ENCODE measurements at places on chromosomes 12 and 14.
A peak's percentile ranks its signal among the peaks of the same experiment; 100 is the strongest.

DNA sequence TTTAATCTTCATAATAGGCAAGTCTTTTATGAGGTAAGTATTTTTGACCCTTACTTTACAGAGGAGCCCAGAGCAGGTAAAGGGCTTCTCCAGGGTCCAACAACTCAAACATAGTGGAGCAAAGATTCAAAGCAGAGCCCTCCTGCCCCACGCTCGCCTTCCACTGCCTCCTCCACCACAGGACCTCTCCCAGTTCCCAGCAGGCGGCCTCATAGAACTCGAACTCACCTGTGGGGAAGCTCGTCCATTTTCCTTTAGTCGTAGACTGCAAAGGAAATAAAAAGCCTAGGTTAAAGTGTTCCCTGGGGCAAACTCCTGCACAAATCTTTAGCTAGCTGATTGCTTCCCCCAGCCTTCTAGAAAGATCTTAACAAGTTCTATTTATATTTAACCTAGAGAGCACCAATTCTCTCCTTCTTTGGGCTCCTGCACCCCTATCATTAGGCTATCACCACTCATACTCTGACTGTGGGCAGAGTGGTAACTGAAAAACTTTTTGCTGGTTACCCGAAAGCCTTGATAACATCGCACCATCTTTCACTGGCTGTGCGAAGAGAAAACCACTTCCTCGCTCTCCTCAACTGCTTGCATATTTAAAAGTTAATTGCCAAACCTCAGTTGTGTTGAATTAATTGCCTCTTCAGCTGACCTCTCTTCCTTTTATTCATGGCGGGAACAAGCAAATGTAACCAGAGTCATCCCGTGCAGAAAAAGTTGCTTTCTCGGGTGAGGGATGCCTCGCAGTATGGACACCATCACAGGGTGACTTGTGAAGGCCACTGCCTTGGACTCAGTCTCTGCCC is 299.6 kb downstream of the DPF3 start:
- no peak for DNase-seq

DNA sequence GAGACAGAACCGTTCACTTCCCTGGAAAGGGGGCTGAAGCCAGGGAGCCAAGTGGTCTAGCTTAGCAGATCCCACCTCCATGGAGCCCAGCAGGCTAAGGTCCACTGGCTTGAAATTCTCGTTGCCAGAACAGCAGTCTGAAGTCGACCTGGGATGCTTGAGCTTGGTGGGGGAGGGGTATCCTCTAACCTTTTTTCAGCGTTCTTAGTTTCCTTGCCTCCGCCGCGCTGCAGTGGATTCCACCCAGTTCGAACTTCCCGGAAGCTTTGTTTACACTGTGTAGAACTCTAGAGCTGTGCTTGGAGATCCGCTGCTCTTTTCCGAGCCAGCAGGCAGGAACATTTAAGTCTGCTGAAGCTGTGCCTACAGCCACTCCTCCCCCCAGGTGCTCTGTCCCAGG is 45.2 kb upstream of the FKBP4 start:
- DNase-seq: no peak

DNA sequence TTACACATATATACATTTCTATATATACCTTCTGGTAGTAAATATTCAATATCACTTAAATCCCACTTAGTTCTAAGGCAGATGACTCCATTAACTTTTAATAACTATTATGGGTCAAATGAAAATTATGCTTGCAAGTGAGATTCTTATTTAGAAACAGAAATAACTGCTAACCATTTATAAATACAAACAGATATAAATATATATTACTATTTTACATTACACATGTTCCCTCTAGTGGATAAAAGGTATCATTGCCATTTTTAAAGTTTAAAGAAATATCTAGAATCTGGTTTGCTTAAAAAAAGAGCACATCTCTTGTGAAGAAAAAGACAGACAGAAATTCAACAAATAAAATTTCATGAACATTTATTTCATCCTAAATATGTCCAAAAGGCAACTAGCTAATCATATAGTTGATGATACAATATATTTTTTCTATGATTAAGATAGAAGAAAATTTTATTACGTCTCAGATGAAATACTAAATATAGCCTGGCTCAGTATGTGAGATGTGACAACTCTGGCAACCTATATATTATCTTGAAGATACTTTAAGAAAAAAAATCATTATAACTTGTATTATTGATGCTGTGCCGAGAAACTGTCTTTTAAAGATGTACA is 11.7 kb upstream of the RAD51AP1 start:
- peak; percentile 20 for DNase-seq

DNA sequence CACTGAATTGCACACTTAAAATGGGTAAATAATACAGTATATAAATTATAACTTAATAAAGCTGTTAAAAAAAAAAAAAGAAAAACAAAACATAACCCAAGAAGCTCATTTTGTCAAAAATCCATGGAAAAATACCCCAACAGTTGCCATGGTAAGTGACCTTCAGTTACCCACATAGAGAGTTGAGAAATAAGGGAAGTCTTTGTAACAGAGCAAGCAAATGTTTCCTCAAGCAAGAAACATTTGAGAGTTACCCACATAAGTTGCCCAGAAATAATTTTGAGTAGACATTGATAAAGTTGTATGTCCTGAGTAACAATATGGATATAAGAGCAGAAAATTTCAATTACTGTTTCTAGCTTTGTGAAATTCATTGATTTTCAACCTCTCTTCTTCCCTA is 227.4 kb downstream of the CCDC59 start:
- no peak for DNase-seq

DNA sequence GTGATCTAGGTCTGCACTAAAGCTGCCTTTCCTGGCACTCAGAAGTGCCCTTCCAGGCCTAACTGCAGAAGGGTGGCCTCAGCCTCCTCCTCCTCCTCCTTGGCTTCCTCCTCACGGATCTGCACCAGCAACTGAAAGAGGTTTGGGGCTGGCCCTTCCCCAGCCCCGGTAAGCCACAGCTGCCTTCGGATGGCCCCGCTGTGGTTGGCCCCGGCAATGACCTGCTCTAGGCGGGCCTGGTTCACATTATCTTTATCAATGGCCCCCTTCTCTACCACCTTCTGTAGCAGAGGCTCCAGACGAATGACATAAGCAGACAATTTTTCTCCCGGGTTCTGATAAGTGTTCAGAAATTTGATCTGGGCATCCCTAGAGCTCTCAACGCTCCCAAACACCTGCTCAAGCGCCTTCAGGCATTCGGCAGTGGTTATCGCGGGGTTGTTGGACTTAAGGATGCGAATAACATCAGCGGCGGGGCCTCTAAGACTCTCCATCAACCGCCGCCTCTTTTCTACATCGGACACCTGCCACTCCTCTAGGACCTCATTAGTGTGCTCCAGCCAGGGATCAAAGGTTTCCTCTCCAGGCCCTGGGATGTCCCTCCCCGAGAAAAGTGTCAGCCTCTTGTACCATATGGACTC is 1.5 kb downstream of the PNMA1 start:
- no peak for DNase-seq

DNA sequence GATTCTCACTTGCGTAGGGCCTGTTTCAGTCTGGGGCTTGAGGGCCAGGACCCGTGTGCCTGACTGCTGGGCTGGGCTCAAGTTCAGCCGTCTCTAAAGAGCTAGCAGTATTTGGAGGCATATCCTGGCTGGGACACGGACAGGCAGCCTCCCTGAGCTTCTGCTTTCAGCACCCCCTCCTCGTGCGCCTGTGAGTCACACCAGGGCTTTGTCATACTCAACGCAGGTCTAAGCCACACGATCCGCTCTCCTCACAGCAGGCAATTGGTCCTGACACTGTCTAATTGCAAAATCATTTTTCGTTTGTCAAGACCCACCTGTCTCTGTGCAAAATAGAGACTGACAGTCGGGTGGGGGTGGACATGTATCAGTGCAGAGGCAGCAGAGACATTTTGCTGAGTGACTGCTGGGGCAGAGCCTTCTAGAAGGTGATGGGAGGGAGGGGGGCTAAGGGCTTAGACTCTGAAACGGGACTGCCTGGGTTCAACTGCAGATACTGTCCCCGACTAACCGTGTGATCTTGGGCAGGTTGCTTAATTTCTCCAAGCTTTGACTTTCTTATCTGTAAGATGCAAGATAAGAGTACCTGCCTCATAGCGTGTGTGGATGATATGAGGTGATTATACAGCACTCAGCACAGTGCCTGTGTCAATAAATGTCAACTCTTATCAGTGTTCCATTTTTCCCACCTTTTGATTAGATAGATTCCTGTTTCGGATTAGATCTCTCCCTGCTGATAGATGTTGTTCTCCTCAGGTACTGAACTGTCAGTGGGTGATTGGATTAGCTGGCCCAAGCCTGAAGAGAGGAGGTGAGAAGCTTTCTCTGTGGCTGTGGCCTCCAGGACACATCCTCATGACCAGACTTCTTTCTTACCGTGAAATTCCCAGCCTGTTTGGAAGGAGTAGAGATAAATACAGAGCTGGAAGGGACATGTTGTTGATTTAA is 53.1 kb downstream of the KCNA1 start:
- no peak for DNase-seq

DNA sequence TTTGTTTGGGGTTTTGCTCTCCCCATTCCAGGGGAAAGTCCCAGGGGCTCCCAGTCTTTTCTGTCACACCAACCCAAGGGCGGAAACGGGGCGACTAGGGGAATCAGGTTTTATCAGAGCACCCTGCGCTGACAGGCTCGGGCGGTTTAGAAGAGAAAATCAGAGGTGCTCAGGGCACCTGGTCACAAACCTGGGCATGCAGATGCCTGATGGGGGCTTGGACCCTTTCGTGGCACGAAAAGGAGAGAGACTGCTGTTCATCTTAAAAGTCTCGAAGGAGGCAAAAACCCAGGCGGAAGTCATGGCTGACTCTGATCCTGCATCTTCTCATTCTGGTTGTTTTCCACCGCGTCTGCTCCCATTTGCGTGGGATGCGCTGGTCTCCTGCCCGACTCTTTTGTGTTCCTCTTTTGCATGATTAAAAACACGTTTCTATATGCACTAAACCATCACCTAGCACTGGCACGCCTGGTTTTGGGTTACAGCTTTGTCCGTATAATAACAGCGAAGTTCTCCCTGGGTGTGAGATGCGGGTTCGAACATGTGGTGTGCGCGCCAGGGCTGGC is 13.2 kb downstream of the OTX2 start:
- DNase-seq: no peak

DNA sequence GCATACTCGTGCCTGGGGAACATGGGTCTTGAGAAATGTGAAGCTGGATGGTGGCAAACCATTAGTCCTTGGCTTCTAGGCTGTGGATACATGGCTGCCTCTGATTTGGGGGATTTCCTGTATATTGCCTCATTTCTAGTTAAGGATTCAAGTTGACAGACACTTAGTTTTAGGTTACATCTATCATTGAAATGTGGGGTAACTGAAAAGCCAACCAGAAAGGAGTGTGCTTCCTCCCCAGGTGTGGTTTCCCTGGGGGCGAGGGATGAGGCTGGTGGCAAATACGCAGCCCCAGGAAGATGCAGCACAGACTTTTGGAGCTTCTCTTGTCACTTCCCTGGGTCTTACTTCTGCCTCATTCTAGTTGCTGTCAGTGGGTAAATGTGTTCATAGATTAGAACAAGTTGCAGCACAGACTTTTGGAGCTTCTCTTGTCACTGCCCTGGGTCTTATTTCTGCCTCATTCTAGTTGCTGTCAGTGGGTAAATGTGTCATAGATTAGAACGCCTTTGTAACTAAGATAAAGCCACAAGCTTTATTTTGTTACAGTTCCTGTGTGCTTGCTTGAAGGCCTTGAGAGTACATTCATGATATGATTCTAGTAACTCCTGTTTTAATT is 85.1 kb downstream of the BORCS5 start:
- DNase-seq: no peak
